HFFc6 (cell line): ENCODE measurements at places on chromosomes 11 and 22.

- H3K4me1 ChIP-seq: peaks cover 19% of the 10 kb centered on the region
- no peaks in the 10 kb centered on the region for H3K36me3 ChIP-seq
- no peak overlapping the region for H3K4me3 ChIP-seq
- peak; percentile 57 for DNase-seq
- peak overlapping the region; percentile 51 for H3K27ac ChIP-seq
Measured at GRCh38 chr11:17845431-17845881, 110.9 kb downstream of the KCNC1 start.

DNA sequence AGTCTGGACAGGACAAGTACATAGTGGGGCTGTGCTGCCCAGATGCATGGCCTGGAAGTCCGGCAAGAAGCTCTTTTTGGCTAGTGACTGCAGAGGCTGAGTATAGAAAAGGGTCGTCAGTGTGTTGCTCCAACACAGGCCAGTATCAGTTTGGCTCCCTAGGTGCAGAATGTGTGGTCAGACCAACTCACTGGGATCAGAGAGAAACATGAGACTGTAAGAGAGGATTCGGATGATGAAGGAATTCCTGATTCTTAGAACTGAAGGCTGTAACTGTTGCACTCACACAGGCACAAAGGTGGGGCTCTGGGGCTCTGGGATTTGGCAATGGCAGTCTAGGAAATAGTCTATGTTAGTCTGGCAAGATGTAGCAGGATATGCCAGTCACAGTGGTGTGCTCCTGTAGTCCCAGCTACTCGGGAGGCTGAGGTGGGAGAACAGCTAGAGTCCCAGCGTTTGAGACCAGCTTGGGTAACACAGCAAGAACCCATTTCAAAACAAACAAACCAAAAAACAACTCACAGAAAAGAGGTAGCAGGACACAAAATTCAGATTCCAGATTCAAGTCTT lies 11.1 kb upstream of the UPB1 start:
- H3K4me3 ChIP-seq: no peak overlapping the region
- H3K27ac ChIP-seq: no peak overlapping the region; the same call in 1 of the 2 replicates
- no peaks in the 10 kb centered on the region; the same call in 1 of the 2 replicates for H3K27me3 ChIP-seq
- peaks cover 69% of the 10 kb centered on the region for H3K4me1 ChIP-seq
- no peaks in the 10 kb centered on the region for H3K36me3 ChIP-seq

- peaks cover 9% of the 10 kb centered on the region for H3K36me3 ChIP-seq
- DNase-seq: no peak
- peak overlapping the region; percentile 65 for H3K27ac ChIP-seq
- H3K27me3 ChIP-seq: no peaks in the 10 kb centered on the region; the same call in 1 of the 2 replicates
- peaks cover 49% of the 10 kb centered on the region for H3K4me1 ChIP-seq
Measured at GRCh38 chr22:42174062-42174461, 43.5 kb upstream of the CYP2D6 start.

DNA sequence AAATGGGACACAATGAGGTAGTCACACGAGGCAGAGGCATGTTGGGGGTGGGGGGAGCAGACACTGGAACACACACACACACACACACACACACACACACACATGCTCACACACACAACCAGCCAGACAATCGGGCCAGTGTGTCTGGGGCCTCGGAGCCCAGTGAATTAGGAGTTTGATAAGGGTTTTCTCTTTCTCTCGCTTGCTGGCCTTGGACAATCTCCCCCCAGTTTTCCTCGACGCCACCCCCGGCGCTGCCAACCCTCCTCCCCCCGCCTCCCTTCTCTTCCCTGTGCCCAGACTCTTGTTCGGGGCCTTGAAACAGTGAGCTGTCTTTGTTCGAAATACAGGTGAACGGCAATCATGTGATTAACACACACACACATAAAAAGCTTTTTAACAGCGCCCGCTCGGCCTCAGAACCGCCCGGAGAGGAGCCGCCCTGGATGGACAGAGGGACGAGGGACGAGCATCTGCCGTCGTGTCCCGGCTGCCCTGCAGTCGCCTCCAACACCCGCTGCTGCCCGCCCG lies 1.5 kb upstream of the SOX10 start:
- H3K4me3 ChIP-seq: no peak overlapping the region
- H3K4me1 ChIP-seq: no peaks in the 10 kb centered on the region
- H3K27ac ChIP-seq: no peak overlapping the region
- DNase-seq: no peak
- H3K27me3 ChIP-seq: peaks cover 5% of the 10 kb centered on the region; the same call in 1 of the 2 replicates

GRCh38 chr11:2912498-2912897 lies 16.7 kb downstream of the PHLDA2 start:
- peaks cover 4% of the 10 kb centered on the region for H3K27me3 ChIP-seq
- DNase-seq: peak; percentile 64
- H3K36me3 ChIP-seq: 0 out of 2 replicates have a peak, but pooled peaks cover under 1% of the 10 kb centered on the region
- H3K4me3 ChIP-seq: no peak overlapping the region
- H3K27ac ChIP-seq: 0 out of 2 replicates have a peak overlapping the region, but pooled peaks have one; percentile 60

DNA sequence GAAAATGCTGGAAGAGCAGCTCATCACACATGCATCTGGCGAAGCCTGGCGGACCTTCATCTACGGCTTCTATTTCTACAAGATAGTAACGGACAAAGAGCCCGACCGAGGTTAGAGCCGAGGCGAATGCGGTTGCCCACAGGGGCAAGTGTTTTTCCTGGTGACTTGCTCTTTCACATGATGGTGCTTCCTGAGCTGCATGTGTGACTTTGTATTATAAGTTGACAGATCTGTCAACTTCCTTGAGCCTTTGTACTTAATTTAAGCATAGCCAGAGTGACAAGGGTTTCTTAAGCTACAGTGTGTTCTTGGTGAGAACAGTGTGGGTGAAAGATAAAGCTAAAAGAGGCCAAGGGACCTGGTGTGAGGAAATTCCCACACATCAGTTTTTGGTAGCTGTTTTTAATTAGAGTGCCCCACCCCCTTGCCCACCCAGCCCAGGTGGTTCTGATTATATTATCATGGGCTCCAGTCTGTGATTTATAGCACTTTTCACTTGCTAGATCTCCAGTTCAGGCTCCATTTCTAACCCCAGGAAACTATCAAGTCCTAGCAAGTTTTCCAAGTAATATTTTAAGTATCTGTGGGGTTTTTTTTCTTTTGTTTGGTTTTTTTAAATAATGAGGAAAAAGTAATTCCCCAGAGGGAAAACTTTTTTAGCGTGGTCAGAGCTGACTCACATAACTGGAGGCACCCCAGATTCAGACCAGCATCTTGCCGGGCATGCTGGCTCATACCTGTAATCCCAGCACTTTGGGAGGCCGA lies 68.0 kb upstream of the YWHAH start:
- H3K4me1 ChIP-seq: peaks cover 18% of the 10 kb centered on the region
- peaks cover 19% of the 10 kb centered on the region; the same call in 1 of the 2 replicates for H3K36me3 ChIP-seq
- H3K27me3 ChIP-seq: peaks cover under 1% of the 10 kb centered on the region; the same call in 1 of the 2 replicates
- no peak overlapping the region for H3K4me3 ChIP-seq

DNA sequence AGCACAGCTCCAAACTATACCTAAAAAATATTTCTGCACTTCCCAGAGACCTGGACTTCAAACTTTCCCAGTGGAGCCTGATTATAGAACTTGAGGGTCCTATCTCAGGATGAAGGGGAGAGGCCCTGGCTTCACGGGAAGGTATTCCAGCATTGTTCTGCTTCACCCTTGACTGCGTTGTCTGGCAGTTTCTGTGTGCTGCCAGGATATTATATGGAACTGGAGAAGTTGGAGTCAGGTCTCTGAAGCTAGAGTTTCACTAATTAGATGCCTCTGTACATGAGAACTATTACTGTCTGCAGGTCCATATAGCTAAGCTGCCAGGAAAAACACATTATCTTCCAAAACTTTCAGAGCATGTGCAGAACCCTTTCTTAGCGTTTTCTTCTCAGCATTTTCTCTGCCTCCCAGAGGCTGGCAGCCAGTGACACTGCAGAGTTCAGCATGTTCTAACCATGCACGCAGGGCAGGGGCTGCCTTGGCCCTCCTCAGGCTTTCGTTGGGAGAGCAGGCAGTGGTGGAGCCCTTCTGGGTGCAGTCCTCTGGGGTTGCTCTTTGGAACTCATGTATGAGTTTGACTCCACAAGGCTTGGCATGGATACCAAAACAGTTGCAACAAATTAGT lies 99.3 kb downstream of the CWC15 start:
- DNase-seq: no peak
- peaks cover 5% of the 10 kb centered on the region for H3K27me3 ChIP-seq
- peaks cover 31% of the 10 kb centered on the region for H3K4me1 ChIP-seq
- peak overlapping the region; percentile 37; the same call in 1 of the 2 replicates for H3K27ac ChIP-seq
- peaks cover 32% of the 10 kb centered on the region for H3K36me3 ChIP-seq
- H3K4me3 ChIP-seq: no peak overlapping the region

GRCh38 chr11:12456651-12457579 lies 79.5 kb downstream of the PARVA start:
- peak overlapping the region; percentile 94 for H3K27ac ChIP-seq
- peaks cover 92% of the 10 kb centered on the region for H3K4me1 ChIP-seq
- peaks cover 35% of the 10 kb centered on the region for H3K36me3 ChIP-seq
- H3K4me3 ChIP-seq: peak overlapping the region; percentile 76
- peaks cover 12% of the 10 kb centered on the region for H3K27me3 ChIP-seq
- DNase-seq: peak; percentile 77

- no peak for DNase-seq
- H3K4me1 ChIP-seq: no peaks in the 10 kb centered on the region
- H3K4me3 ChIP-seq: no peak overlapping the region
- H3K36me3 ChIP-seq: no peaks in the 10 kb centered on the region
- H3K27ac ChIP-seq: no peak overlapping the region
Measured at GRCh38 chr11:133078012-133078411, 454.3 kb downstream of the OPCML start.

DNA sequence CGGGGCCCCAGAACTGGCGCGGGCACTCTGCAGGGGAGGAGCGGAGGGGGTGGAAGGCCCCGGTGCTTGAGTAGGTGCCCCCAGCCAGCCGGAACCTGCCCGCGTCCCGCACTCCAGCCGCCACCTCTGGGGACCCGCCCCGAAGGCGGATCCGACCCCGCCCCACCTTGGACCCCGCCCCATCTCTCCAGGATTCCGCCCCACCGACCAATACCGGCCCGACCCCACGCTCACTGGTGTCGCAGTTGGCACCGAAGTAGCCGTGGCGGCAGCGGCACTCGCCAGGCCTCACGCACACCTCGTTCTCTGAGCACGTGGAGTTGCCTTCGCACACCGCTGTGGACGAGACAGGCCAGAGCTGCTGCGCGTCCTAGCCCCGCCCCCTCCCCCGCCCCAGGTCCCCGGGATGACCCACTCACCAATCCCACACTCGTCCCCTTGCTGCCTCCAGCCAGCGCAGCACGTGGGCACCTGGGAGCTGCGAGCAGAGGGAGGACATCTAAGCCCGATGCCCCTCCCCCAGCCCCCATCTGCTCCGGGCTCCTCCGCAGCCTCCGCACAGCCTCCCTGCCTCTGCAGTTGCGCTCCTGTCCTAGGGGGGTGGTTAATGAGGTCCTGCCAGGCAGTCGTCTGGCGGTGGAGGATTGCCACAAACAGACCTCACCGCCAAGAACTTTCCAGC lies 6.0 kb downstream of the SCARF2 start:
- H3K27ac ChIP-seq: no peak overlapping the region
- H3K4me1 ChIP-seq: peaks cover 23% of the 10 kb centered on the region
- peaks cover 12% of the 10 kb centered on the region for H3K27me3 ChIP-seq
- no peak overlapping the region for H3K4me3 ChIP-seq

DNA sequence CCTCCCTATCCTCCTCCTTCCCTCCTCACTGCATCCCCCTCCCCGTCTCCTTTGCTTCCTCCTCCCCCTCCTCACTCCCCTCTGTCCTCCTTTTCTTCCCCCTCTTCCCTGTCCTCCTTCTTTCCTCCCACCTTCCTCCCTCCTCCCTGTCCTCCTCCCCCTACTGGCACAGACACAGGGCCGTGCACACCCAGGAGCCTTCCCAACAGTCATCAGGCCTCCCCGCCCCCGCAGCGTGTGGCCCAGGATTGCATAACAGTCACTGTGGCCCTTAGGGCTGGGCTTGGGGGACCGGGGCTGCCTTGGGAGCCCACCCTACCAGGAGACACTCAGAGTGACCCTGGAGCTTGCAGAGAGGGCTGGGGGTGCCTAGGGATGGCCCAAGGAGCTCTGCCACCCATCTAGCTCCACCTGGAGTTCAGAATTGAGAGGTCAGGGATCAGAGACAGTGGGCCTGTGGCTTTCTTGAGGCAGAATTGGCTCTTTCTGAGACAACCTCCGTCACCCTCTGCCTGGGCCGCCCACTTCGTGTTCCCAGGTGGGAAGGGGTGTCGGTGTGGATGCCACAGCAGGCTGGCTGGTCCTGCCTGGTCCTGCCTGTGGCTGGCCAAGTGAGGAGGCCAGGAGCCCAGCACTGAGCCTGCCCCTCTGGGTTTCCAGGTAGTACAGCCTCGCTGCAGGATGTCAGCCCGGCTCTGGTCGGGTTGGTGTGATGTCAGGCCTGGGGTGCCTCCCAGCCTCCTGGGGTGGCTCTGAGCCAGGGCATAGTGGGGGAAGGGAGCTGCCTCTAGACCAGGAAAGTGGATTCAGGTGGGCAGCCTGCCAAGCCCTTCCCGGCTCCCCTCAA lies 1.6 kb downstream of the SPI1 start:
- H3K36me3 ChIP-seq: no peaks in the 10 kb centered on the region
- H3K4me1 ChIP-seq: peaks cover 13% of the 10 kb centered on the region
- no peak overlapping the region for H3K4me3 ChIP-seq
- DNase-seq: no peak

GRCh38 chr22:43474161-43475101 lies 62.6 kb downstream of the MPPED1 start:
- peaks cover 5% of the 10 kb centered on the region; the same call in 1 of the 2 replicates for H3K27me3 ChIP-seq
- H3K36me3 ChIP-seq: no peaks in the 10 kb centered on the region; the same call in 1 of the 2 replicates
- no peak overlapping the region for H3K4me3 ChIP-seq

- H3K4me1 ChIP-seq: peaks cover 31% of the 10 kb centered on the region
- H3K36me3 ChIP-seq: peaks cover 5% of the 10 kb centered on the region; the same call in 1 of the 2 replicates
- DNase-seq: no peak
- no peak overlapping the region for H3K4me3 ChIP-seq
- peak overlapping the region; percentile 19; the same call in 1 of the 2 replicates for H3K27ac ChIP-seq
Measured at GRCh38 chr11:9250139-9250582, 15.0 kb downstream of the DENND5A start.

DNA sequence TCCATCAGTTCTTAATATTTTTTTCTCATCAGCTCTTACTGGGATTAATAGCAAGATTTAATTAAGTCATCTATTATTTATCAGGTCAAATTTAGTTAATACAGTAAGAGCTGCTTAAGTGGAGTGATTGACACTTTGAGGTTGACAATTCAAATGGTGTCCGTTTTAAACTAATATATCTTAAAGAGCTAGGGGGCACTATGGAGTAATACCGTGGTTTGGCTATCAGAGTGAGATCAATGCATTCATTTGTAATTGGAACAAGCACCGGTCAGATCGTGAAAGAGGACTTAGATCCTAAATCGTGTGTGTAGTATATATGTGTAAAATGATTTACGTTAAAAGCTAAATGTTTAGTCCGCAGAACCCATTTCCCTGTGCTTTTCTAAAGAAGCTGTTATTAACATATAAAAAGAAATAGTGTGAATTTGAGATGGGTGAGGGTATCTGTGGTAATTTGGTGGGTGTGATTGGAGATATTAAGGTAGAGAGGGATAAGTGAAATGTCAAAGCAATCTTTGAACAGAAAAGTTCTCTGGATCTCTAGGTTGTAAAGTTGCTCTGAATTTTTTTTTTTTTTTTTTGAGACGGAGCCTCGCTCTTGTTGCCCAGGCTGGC lies 2.3 kb downstream of the SIK2 start:
- DNase-seq: peak; percentile 14
- peak overlapping the region; percentile 29; the same call in 1 of the 2 replicates for H3K27ac ChIP-seq
- H3K4me1 ChIP-seq: peaks cover 51% of the 10 kb centered on the region
- no peaks in the 10 kb centered on the region for H3K27me3 ChIP-seq
- H3K4me3 ChIP-seq: peak overlapping the region; percentile 97
- H3K36me3 ChIP-seq: peaks cover 4% of the 10 kb centered on the region; the same call in 1 of the 2 replicates
